ENCODE measurements at places on chromosomes 4 and X. TPM values are rescaled to one million over a fixed set of nuclear protein-coding genes. Genes with fewer than 3 reads are reported as not detected.

GRCh38 chr4:154593868-154594267 is 3.3 kb upstream of the FGA start:
- no peak for DNase-seq

DNA sequence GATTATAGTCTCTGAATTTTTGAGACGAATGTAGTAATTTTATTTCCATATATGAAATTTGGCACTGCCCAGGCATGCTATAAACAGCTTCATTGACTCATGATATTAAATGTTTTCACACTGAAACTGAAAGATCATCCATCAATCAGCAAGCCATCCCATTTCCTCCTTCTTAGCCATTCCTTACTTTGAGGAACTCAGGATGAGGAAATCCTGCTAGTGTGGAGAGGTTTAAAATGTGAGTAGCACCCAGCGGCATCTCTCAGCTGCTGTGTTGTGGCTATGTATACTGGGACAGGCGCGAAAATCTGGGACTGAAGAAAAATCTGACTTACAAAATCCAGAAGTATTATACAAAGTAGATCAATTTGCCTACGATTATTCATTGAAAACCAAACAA is 52.1 kb downstream of the PTCHD1 start:
- DNase-seq, result no peak

- no peak for DNase-seq
These were observed 24.0 kb upstream of the IQSEC2 start for GRCh38 chrX:53305219-53305995.

- peak; percentile 32 for DNase-seq
These were observed 14.1 kb downstream of the RAB40AL start for GRCh38 chrX:102950908-102951866.

DNA sequence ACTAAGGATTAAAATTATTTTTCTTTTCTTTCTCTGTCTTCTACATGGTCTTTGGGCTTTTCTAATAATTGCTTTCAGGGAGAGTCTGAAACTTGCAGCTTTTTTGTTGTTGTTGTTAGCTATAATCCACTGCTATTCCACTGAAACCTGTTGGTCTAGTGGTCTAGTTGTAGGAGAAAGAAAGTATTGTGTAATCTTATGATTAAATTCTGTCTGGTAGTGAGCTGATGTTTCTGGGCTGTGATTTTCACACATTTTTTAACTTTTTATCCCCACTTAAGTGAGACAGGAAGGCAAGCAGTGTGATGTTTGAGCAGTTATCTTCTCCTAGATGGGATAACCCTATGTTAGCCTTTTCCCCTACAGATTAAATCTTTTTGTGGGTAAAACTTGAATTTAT is 825.2 kb downstream of the PCDH7 start:
- no peak for DNase-seq

GRCh38 chrX:50407976-50408375 is 62.6 kb downstream of the DGKK start:
- DNase-seq, result no peak

GRCh38 chr4:167616476-167616875 is 382.2 kb upstream of the SPOCK3 start:
- DNase-seq, result no peak

PRR32 gene
- total RNA-seq, result not detected

RAB9B gene
- 1.9 TPM for total RNA-seq
